ENCODE measurements at places on chromosomes 3 and 15. TPM values are rescaled to one million over a fixed set of nuclear protein-coding genes. Genes with fewer than 3 reads are reported as not detected.

GRCh38 chr3:101270149-101270548 lies 50.2 kb downstream of the IMPG2 start:
- no peak for DNase-seq

DNA sequence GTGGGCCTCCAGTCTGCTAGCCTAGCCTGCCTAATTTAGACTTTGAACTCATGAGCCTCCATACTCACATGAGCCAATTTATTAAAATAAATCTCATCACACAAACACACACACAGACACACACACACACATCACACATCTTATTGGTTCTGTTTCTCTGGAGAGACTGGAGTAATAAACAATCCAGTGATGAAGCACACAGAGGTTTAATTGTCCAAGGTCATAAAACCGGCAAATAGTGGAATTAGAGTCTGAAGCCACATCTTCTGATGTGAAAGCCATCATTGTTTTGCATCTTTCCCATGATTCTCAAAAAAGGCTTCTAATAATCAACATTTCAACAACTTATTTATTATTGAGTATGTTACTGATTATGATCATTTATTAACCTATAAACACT lies 249.4 kb upstream of the KCNH8 start:
- DNase-seq = no peak

DNA sequence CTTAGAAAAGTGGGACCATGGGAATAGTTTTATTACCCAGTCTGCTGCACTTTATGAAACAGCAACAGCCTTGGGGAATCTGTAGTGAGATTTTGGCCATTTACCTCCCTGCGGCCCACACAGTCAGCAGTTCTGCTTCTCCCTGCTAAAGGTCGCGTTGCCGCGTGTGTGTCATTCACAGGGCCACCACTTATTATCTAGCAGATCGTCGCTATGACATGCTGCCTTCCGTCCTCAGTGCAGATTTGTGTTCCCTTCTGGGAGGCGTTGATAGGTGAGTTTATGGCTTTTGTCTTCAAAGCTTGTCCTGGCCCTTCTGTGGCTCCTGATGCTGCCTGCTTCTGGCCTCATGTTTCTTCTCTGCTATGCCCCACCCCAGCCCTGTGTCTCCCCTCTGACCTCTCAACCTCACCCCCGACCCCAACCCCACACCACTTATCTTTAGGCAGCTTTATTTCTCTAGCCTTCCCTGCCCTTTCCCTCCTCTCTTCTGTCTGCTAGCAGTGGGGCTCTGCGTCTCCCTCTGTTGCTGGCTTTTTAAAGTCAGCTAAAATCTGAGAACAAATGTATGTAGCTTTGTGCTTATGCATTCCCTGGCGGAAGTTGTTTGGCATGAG lies 30.1 kb downstream of the DIS3L start:
- no peak for DNase-seq

- no peak for DNase-seq
Observed at GRCh38 chr15:57090496-57090859, 172.0 kb downstream of the TCF12 start.

RRP9 gene
- 21.6 TPM for total RNA-seq

RLBP1 gene
- not detected for total RNA-seq

GRCh38 chr3:36372534-36372935 lies 7.8 kb upstream of the STAC start:
- peak; percentile 53 for DNase-seq

DNA sequence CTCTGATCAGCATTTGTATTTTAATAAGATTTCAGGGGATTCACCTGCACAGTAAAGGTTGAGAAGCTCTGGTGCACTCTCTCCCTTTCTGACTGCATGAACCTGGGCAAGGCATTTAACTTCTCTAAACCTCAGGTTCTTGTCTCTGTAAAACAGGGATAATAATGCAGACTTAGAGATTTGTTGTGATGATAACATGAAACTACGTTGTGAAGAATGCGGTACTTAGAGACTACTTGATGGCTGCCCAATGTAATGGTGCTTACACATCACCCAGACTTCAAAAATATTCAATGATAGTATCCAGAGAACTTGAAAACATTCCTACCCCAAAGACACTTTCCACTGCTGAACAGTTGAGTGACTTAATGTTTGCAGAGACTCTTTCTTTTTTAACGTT lies 19.8 kb upstream of the TNFSF10 start:
- DNase-seq = no peak

MESP2 gene
- not detected for total RNA-seq

FGD5 gene
- total RNA-seq = not detected

SCG5 gene
- 26.1 TPM for total RNA-seq

GRCh38 chr3:134620476-134621115 lies 30.2 kb downstream of the KY start:
- DNase-seq = no peak

GRCh38 chr3:14422016-14422963 lies 19.9 kb downstream of the SLC6A6 start:
- DNase-seq = no peak

DNA sequence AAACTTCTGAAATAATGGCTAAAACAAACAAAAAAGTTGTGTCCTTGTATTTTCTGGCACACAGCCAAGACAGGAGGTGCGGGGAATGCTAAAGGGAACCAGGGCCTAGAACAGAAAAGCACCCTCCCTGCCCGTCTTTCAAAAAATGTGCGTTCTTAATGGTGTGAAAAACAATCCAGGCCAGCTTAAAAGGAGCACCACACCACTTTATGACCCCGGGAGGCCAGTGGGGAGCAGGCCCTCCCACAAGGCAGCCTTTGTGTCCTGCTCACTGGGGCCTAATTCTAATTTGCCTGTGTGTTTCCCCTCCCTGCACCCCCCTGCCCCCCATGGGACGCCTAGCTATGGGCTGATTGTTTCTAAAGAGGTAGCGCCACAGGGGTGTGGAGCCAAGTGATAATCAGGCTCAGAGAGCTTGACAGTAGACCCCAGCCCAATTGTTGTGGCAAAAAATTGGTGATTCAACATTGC lies 181.4 kb downstream of the GREM1 start:
- no peak for DNase-seq
